ENCODE measurements at places on chromosomes 2 and 18.

DNA sequence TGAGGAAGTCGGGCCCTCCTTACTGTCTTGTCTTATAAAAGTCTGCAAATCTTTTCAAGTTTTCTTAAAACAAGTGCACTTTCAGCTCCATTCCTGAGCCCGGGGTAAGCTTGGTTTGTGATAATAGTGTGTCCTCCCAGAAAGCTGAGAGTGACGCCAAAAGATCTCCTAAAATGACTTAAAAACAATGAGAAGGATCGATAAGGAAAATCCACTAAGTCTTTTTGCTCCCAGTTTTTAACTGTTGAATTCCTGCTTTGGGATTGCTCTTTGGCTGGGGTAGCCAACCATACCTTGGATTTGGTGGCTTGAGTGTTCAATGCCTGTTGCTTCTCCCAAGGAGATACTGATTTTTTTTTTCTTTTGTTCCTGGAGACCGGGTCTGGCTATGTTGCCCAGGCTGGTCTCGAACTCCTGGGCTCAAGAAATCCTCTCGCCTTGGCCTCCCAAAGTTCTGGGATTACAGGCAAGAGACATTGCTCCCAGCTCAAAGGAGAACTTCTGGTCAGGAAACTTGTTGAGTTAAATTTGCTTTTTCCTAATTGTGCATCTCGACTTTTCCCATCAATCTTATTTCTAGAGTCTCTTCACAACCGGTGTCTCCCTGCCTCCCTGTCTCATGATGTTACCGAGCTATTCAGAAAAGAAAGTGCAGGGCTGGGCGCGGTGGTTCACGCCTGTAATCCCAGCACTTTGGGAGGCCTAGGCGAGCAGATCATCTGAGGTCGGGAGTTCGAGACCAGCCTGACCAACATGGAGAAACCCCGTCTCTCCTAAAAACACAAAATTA lies 3.0 kb downstream of the TGIF1 start:
- DNase-seq, result no peak

GRCh38 chr2:166417669-166418068 lies 41.9 kb upstream of the SCN9A start:
- DNase-seq, result no peak

- no peak for DNase-seq
Measured at GRCh38 chr2:144624451-144624850, 104.5 kb upstream of the ZEB2 start.

GRCh38 chr2:159939946-159940345 lies 122.5 kb downstream of the PLA2R1 start:
- DNase-seq, result no peak

- DNase-seq, result no peak
Measured at GRCh38 chr2:196390243-196391148, 219.1 kb upstream of the STK17B start.

GRCh38 chr2:64323197-64323596 lies 130.8 kb upstream of the LGALSL start:
- DNase-seq, result no peak

DNA sequence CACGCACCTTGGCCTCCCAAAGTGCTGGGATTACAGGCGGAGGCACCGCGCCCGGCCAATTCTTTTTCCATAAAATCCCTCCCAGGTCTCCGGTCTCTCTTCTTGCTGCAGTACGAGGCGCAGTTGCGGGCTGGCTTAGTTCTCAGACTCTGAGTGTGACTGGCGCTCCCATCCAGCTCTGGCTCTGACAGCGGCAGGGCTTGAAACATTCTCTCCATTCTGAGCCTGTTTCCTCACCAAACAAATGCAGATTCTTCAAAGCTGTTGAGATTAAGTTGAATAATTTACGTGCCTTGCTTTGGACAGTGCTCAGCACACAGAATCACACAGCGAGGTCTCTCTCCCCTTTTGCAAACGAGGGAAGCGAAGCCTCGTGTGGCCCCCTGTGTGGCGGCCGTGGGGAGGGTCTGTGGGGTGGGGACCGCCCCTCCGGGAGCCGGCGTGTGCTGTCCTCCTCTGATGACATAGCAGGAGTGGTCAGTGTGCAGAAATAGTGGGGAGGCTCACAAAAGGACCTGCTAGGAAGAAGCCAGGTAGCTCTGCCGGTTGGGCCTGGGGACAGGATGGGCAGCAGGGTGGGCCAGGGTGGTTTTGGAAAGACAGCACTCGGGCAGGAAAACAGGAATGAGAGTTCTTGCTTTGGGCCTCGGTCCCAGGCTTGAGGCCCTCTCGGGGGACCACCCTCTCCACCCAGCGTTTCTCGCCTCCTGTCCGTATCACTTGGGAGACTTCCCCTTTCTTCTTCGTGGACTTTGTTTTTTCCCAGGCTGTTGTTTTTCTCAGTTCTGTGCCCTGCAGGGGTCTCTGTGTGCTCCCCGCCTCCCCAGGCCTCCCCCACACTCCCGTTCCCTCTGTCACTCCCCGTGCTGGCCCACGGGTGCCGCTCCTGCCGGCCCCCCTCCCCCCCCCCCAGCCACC lies 75.0 kb downstream of the KCNG2 start:
- DNase-seq, result no peak

GRCh38 chr2:6089474-6089873 lies 397.3 kb downstream of the SOX11 start:
- no peak for DNase-seq

DNA sequence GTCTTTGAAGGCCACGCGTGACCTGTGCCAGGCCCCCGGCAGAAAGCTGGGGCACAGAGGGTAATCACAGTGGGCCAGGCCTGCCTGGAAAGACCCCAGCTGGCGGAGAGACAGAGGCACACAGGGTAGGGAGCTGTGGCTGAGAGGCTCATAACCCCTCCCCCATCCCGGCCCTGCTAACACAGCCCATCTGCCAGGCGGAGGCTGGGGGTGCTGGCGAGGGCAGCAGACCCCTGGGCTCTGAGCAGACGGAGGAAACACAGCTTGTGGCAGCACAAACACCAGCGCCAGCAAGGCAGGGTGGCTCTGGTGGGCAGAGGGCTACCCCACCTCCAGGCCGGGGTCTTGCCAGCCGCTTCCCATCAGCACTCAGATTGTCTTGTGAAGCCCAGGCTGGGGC lies 19.0 kb downstream of the HS6ST1 start:
- DNase-seq, result no peak

- DNase-seq, result no peak
Measured at GRCh38 chr2:69255760-69256159, 131.3 kb downstream of the GFPT1 start.

DNA sequence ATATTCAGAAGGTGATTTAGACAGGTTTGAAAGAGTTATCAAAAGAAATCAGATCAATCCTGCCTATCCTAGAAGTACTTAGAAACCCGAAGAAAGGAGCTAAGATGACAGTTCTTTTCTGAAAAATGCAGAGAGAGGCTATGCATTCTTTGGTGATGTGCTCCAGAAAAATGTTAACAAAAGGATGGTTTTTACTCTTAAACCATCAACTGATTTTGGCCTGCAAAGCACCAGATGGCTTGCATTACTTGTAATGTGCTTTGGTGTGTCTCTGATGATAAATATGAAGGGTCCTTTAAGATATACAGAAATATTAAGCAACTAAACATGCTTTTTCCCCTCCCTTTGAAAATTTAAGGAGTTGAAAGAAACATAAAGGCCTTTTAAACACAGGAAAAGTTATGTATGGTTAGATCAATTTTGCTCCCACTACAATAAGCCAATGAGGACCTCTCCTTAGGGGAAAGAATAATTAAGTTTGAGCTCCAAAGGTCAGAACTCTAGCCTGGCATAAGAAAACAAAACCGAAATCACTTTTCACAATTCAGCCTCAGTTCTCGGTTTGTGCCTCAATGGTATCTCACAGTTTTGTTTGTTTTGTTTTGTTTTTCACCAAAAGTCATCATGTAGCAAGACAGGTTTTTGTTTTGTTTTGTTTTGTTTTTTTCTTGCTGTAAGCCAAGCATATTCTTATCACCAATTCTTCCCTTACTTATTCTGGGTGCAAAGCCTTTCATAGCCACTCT lies 302.4 kb upstream of the NT5C1B start:
- no peak for DNase-seq

GRCh38 chr2:99636144-99637034 lies 146.6 kb upstream of the REV1 start:
- no peak for DNase-seq

DNA sequence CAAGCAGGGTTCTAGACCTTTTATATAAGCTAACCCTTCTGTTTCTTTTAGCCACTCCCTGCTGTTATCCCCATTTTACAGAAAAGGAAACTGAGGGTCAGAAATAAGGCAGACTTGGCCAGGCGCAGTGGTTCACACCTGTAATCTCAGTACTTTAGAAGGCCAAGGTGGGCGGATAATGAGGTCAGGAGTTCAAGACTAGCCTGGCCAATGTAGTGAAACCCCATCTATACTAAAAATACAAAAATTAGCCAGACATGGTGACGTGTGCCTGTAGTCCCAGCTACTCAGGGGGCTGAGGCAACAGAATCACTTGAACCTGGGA lies 14.3 kb downstream of the RUFY4 start:
- DNase-seq, result no peak

DNA sequence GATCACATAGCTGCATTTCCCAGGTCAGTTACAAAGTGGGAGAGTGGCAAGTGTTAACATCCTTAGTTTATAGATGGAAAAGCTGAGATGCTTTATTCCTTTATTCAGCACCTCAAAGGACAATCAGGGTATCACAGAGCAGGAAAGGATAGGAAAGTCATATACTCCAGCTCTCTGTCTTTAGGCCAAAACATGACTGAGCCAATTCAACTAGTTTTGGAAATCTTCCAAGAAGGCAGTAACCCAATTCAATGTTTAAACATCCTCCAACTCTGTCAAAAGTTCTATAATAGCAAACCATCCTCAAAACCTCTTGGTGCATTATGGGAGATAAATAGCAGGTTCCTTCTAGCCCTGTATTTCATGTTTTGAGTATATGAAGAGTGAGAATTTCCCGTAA lies 25.2 kb downstream of the CASP8 start:
- DNase-seq, result no peak

- DNase-seq, result no peak
Measured at GRCh38 chr2:62658891-62659290, 46.6 kb upstream of the EHBP1 start.

DNA sequence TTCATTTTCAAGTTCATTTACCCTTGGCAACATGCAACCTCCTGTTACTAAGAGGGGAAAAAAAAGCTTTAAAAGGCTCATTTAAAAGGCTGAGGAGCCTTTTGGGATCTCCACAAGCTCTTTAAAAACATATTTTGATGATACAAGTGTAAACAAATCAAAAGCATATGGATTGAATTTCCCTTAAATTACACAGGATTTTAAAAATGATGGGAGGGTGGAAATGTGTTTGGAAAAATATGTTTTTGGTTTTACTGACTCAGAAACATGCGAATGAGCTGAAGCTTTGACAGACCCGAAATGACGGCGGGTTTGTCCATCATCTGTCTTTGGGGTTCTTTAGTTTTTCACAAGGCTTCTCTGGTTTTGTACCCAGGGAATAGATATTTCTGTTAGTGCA lies 180.6 kb upstream of the CCDC68 start:
- no peak for DNase-seq

GRCh38 chr2:95068256-95068655 lies 42.7 kb downstream of the MAL start:
- DNase-seq, result no peak

DNA sequence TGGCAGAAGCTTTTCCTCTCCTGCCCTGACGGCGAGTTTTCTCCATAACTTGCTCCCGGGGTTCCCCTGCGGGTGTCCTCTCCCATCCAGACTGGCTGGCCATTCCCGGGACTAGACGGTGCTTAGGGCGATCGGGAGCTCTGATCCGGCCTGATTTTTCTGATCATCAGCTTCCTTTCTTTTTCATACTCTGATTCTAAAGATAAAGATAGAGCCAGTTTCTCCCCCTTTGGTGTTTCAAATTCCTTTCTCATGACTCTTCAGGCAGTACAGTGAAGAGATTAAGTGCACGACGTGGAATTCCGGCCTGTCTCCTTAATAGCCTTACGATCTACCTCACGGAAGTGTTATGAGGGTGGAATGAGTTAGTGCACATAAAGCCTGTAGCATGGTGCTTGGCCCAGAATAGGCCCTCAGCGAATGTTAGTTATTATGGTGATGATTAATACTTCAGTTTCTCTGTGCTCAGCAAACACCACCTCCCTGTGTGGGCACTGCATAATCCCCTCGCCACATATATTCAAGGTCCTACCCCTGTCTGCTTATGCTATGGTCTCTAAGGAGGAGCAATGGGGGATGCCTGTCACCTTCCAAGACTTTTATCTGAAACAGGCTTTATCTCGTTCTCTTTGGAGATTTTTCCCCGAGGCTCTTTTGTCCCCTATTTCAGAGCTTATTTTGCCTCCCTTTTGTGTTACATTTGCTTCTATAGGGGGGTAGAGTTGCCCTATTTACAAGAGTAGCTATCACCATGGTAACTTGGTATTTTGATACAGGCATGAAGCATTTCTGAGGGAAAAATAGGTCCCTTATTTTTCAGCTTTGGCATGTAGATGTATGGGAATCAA lies 254.8 kb downstream of the CDH2 start:
- no peak for DNase-seq

- DNase-seq, result no peak
Measured at GRCh38 chr18:43805646-43806194, 528.4 kb upstream of the SYT4 start.

DNA sequence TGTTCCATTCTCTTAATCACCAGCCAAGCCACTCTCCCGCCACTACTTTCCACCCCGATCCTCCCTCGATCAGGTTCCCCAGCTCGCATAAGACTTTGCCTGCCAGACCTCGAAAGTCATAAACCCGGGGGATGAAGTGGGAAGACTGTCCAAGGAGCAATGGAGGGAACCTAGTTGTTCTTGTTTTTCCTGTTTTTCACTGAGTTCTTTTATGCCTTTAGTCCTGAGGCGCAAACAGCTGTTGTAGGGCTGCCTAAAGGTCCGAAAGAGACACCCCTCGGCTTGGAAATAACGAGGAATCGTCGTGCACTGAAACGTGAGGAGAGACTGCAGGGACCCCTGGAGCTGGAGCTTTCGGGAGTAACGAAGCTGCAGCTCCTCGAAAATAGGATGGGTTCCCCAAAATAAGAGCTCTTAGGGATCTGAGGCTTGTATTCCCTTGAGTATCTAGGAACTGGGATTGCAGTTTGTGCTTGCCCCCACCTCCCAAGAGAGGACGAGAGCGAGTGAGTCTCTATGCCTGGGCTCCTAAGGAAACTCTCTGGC lies 1.7 kb upstream of the HOXD12 start:
- no peak for DNase-seq

DNA sequence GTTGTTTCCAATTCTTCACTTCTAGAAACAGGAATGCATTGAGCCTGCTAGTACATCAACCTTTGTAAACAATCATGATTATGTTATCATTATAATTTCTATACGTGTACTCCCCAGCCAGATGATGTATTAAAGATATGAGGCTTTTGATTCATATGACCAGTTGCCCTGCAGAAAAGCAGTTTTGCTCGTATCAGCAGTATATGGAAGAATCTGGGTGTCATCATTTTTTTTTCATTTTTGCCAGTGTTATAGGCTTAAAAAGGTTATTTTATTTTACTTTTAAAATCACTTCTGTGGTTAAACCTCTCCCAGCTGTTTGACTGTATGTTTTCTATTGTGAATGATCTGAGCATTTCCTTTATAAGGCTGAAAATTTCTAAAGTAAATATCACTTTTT lies 471.8 kb upstream of the NRP2 start:
- DNase-seq, result no peak

- DNase-seq, result no peak
Measured at GRCh38 chr2:224871813-224872212, 155.6 kb upstream of the CCDC195 start.

- DNase-seq, result no peak
Measured at GRCh38 chr2:6810961-6811360, 54.7 kb downstream of the CMPK2 start.

Data from activated T-helper 1 cell treated with anti-CD3 and anti-CD28 coated beads, Interleukin-2, amount 50 U/mL, for 16 hours (primary cell).